ENCODE measurements at places on chromosomes 4 and X.

- no peak for DNase-seq
These were observed 980 bp upstream of the GIMD1 start for GRCh38 chr4:106369456-106370060.

DNA sequence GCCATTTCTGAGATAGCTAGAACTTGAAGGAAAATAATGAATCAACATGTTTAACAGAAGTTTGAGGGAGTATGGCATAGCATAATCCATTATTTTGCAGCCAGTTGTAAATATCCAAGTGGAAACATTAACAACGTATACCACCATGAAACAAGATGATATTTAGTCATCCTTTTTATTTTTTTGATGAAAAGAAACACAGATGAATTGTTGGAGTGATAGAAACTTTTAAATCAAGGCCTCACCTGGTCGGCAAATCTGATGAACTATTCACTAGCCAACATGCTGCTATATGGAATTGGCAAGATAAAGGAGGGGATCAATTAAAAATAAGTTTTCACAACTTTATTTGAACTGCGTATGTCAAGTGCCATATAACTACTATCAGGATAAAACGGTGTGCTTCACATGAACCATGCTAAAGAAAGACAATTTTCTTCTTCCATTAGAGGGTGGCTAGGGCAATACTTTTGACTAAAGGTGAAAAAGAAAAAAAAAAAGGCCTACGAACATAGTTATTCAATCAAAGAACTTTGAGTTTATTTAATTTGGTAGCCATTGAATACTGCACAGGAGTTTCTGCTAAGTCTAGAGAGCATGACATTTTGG lies 510.7 kb downstream of the SPOCK3 start:
- no peak for DNase-seq

DNA sequence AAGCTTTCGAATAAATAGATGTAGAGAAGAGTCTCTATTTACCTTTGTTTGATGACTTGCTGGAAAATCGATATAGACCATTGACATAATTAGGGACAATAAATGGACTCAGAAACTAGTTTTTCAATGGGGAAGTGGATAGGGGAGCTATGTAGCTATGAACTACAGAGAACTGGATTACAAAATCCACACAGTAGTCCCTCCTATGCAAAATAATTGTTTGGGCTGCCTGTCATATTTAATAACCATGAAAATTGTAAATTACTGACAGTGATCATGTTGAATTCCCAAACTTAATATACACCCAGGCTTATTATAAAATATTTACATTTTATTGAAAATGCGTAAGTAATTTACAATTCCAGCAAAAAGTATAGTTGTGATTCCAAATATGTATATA lies 333.1 kb upstream of the FAM241A start:
- DNase-seq: no peak

DNA sequence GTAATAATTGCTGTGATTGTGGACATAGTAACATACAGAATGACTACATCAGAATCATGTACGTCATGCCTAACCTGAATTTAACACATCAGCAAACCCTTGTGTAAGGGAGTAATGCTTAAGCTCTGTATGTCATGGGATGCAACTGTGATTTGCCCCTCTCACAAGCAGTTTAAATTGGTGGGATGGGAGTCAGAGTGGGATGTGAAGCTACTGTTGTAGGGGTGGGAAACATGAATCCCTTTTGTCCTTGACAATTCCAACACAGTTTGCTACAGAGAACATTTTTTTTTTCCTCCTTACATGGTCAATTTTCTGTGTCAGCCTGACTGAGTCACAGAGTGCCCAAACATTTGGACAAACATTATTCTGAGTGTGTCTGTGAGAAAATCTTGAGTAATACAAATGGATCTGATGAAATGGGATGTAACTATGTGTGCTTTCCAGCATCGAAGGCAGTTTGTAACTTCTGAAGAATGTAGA lies 392.8 kb downstream of the GPM6A start:
- no peak for DNase-seq

DNA sequence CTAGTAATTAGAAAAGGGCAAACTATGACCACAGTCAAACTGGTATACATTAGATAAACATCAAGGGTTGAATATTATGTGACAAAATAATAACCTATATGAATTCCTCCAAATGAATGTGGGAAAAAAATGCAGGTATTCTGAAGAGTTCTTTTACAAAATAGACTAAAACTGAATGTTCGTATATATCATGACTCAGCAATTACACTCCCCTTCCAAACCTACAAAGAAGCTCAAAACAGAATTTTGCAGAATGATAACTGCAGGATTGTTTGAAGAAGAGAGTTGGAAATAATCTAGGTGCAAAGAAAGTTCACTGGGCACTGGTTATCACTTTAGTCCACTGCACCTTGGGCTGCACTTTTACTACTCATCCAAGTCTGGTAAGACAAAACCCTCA lies 134.1 kb downstream of the GABRG1 start:
- no peak for DNase-seq

DNA sequence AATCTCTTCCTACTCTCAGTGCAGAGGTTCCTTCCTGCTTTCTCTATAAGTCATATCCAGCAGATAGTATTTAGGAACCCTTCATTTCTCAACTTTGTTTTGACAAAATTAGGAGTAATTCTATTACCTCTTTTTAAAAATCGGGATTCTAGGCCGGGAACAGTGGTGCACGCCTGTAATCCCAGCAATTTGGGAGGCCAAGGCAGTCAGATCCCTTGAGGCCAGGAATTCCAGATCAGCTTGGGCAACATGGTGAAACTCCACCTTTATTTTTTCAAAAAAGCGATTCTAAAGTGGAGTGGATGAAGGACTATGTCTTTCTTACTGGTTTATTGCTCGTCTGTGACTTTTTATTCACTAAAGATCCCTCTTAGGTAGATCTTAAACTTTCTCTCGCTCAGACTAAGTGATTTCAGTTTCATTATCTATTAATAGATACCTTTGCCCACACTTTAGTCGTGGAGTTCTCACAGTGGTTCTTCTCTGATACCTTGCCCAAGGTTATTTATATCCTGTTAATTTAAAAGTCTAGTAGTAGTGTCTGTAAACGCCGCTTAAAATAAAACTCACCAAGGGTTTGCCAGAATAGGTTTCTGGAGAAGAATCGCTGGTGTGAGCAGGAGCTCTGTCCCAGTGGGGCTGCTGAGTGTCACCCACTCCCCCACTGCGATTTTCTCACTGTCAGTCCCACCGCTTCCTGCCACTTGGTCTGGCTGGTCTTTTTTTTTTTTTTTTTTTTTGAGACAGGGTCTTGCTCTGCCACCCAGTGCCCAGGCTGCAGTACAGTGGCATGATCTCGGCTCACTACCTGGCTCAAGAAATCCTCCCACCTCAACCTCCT lies 27.0 kb upstream of the TMEM131L start:
- DNase-seq: no peak

- no peak for DNase-seq
These were observed 484.1 kb downstream of the SMARCA1 start for GRCh38 chrX:129039176-129039575.

DNA sequence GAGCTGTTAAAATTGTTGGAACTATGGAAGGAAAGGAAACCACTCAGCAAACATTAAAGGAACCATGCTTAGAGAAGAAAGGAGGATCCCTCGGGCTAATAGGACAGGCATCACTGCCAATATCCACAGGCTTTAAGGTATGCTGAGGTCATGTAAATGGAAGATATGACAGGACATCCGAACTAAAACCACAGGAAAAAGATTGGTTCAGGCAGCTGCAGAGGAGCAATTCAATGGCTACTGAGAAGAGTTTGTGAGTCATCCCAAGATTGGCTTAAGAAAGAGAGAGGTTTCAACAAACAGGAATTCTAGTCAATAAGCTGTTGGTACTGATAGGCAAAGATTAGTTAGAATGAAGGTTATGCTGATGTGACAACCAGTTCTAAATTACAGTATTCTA lies 106.4 kb upstream of the FAM241A start:
- no peak for DNase-seq

- no peak for DNase-seq
These were observed 39.2 kb upstream of the MSANTD1 start for GRCh38 chr4:3209551-3210325.

- no peak for DNase-seq
These were observed 50.5 kb downstream of the RASL11B start for GRCh38 chr4:52912608-52913007.

DNA sequence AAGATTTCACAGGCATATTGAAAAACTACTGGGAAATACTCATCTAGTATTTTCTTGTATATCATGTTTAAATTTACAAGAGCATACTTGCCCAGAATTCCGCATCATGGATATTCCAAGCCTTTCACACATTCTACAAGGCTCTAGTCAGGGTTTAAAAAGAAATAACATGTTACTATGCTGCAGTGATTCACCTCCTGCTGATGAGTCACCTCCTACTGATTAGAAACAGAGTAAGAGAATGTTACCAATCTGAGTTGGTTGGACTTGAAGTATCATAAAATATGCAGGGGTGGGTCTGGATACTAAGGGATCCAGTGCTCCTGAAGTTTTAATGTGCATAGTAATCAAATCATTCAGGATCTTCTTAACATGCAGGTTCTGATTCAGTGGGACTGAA lies 192.0 kb upstream of the ANK2 start:
- no peak for DNase-seq

- no peak for DNase-seq
These were observed 202.6 kb upstream of the BCOR start for GRCh38 chrX:40300286-40300890.

- no peak for DNase-seq
These were observed 47.5 kb upstream of the IGFBP7 start for GRCh38 chr4:57157596-57158137.

DNA sequence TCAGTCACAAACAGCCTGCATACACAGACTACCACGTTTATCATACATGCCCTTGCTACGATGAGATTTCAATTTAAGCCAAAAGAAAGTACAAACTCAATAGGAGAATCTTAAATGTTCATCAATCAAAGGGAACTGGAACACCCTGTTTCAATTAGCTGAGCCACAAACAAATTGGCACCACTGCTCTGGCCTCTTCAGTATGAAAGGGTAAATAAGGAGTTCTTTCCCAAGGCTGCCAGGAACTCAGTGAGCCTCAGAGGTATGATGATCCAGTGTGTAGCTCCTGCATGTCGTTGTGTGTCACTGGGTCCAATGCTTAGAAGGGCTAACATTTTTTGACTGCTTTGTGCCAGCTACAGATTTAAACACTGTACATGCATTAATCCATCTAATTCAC lies 5.4 kb downstream of the RNF150 start:
- DNase-seq: no peak

DNA sequence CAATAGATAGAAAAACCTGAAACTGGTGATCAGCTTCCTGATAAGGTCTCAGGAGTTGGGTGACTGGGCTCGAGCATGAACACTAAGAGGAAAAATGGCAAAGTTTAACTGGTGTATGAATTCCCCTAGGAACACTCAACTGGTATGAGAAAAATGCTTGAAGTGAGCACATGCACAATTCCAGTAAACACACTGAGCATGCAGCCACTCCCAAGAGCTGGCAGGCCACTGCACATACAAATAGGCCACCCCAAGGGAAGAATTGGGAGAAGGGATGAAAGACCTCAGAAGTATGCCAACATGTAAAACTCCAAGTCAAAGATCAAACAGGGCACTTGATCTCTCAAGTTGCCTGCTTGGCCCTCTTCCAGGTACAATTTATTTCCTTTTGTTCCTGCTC lies 45.4 kb upstream of the GNPDA2 start:
- DNase-seq: no peak

DNA sequence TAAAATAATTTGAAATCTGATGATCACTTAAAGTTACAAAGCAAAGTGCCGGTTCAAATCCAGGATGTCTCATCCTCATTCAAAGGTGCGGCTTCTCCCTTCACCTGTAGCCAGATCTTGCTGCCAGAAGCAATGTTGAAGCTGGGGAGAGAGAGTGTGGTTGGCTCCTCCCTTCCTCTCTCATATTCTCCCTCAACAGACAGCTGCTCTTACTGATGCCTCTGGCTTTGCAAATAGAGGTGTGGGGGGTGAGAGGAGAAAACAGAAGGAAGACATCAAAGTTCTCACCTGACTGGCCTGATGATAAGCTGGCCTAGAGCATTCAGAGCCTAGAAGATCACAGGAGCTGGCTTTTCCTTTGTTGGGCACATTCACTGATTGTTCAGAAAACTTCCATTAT lies 28.3 kb upstream of the BTC start:
- DNase-seq: no peak

GRCh38 chrX:52437212-52437611 lies 58.4 kb upstream of the XAGE1A start:
- DNase-seq: no peak
